Umbilical cord (tissue), 2 donors: ENCODE measurements at places on chromosomes 4 and X. TPM values are rescaled to one million over a fixed set of nuclear protein-coding genes. Genes with fewer than 3 reads are reported as not detected.

EBP gene
- total RNA-seq: 13.7 TPM

TRIM61 gene
- total RNA-seq: 12.3 TPM

MTM1 gene
- 15.9 TPM for total RNA-seq

RPL39 gene
- total RNA-seq: 3,826 TPM

FGF13 gene
- total RNA-seq: 25.3 TPM

SLITRK4 gene
- 33.7 TPM for total RNA-seq
